ENCODE measurements at places on chromosomes 1 and 21. TPM values are rescaled to one million over a fixed set of nuclear protein-coding genes. Genes with fewer than 3 reads are reported as not detected.

Gene PTGER3
- 4.8 TPM for total RNA-seq

Gene FUCA1
- 29.0 TPM for total RNA-seq

Gene S100A12
- total RNA-seq, result 3.5 TPM

Gene CFHR4
- not detected for total RNA-seq

Gene ZC3H12A
- total RNA-seq, result 1.9 TPM
